ENCODE measurements at places on chromosomes 1 and 21.

- peak; percentile 60 for DNase-seq
These were observed 41.6 kb upstream of the SEC16B start for GRCh38 chr1:178011465-178011828.

GRCh38 chr1:165312591-165312990, 43.9 kb downstream of the LMX1A start:
- no peak for DNase-seq

DNA sequence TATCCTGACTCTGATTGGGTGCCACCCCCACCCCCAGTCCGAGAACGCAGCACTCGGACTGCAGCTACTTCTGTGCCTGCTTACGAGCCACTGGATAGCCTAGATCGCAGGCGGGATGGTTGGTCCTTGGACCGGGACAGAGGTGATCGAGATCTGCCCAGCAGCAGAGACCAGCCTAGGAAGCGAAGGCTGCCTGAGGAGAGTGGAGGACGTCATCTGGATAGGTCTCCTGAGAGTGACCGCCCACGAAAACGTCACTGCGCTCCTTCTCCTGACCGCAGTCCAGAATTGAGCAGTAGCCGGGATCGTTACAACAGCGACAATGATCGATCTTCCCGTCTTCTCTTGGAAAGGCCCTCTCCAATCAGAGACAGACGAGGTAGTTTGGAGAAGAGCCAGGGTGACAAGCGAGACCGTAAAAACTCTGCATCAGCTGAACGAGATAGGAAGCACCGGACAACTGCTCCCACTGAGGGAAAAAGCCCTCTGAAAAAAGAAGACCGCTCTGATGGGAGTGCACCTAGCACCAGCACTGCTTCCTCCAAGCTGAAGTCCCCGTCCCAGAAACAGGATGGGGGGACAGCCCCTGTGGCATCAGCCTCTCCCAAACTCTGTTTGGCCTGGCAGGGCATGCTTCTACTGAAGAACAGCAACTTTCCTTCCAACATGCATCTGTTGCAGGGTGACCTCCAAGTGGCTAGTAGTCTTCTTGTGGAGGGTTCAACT, 2.1 kb downstream of the RBM15 start:
- DNase-seq: no peak

DNA sequence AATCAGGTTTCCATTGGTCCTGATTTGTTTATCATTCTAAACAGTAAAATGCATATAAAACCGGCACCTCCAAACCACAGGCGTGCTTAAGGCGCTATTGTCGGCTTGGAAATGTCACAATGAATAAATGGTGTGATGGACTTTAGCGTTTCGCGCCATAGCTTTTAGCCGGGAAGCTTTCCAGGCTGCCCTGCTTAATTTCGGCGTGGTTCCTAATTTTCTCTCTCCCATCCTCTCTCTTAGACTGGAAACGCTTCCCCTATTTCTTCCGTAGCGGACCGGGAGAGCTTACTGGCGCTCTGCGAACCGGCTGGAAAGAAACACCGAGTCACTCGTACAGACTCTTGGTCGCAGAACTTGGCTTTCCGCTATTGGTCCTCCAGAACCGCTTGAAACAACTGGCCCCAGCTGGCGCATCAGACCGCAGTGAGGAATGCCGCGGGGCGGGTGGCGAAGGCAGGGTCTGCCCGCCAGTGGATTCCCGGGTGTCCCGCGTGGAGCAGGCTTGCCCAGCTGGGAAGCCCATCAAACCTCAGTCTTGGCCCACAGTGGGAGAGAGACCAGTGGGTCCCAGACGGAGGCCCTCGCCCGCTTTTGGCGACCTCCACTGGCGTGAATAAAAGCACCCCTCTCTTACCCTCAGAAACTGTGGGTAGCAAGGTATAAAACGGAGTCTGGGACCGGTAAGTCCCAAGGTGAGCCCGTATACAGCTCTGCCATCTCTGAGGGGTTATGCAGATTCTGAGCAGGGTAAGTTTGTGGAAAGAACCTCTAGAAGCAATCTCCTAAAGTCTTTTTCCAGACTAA, 4.0 kb upstream of the LHX8 start:
- no peak for DNase-seq

- no peak for DNase-seq
These were observed at the start of gene PDZK1 for GRCh38 chr1:145707183-145707867. TSS of gene PDZK1 (minus strand) at chr1:145707368. CDS start at chr1:145688021, 19,347 bp downstream.

DNA sequence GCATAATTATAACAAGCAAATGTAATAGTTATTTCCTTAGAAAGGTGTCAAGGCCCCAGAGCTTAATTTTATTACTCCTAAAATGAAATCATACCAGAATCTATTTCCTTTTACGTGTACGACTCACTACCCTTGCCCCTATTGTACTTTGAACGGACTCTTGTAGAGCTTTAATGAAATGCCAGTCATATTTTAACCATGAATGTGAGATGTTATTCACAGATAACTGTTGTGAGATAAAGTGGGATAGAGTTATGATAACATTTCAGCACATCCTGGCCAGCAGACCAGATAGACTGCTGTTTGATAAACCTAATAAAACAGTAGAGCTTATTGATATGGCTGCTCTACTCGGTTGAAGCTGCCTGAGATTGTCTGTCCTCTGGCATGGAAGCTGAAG, 500.8 kb upstream of the PBX1 start:
- DNase-seq: no peak

GRCh38 chr1:205344066-205344928, 12.4 kb downstream of the KLHDC8A start:
- no peak for DNase-seq

DNA sequence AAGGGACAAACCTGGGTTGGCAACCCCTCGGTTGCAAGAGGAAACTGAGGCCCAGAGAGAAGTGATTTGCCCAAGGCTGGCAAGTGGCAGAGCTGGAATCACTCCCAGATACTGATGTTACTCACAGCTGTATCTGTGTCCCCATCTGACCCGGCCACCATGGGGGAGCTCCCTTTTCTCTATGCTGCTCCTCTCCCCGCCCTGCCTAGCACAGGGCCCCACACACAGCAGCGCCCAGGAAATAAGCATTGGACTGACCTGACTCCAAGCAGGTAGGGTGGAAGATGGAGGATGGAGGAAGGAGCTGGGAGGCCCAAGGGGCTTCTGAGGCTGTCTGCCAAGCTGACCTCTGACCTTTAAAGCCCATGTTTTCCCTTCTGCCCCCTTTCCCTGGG, 3.0 kb upstream of the FBLIM1 start:
- no peak for DNase-seq

DNA sequence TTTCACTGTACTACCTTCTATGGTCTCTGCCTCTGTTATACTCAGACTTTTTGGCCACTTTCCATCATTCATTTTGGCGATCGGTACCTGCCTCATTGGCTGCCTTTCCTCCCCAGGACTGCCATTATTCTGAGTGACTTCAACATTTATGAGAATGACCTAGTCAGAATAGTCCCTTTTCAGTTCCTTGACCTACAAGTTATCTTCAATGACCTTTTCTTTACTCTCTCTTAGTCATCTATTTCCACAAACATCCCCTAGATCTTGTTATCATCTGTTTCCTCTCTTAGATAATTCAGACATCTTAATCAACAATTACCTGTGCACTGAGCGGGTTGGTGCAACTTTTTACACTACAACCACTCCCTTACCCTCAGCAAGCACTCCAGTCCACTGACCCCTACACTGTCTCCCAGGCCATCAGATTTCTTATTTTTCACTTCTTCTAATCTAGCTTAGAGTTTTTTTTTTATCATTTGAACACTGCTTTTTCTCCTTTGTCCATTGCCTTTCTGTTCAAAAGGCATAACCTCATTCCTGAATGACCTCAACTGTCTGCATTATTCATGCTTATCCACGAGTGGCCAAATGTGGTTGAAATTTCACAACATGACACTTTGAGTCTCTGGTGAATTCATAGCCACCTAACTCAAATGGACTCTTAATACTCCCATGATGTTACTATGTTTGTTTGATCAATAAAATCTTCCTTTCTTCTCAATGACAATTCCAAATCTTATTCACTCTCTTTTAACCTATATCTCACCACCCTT, 112.7 kb downstream of the HMCN1 start:
- no peak for DNase-seq

DNA sequence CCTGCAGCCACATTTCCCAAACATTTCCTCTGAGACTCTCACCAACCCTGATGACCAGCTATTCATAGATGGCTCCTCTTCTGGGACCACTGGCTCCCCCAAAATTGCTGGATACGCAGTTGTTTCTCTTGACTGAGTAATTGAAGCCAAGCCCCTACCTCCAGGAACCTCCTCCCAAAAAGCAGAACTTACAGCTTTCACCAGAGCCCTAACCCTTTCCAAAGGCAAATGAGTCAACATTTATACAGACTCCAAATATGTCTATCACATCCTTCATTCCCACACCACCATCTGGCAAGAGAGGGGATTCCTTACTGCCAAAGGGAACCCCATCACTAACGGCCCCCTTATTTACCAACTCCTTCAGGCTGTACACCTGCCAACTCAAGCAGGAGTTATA, 20.3 kb upstream of the CA6 start:
- DNase-seq: no peak

GRCh38 chr1:19351873-19352272, 39.7 kb downstream of the SLC66A1 start:
- no peak for DNase-seq

DNA sequence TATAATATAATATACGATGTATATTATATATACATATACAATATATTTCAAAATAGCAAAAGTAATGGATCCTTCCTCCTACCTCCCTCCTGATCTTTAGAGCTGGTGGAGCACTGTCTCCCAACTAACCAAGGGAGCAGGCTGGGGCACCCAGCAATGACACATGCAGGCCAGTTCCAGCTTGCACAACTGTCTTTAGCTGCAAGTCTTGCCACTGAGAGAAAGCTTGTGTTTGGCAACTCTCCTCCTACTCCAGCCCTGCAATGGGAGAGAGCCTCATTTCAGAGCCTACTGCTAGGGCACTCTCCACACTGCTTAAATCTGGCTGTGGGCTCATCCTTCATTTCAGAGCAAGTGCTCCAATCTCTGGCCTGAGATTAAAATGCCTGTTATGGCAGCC, 469.8 kb upstream of the OLFM3 start:
- DNase-seq: no peak

DNA sequence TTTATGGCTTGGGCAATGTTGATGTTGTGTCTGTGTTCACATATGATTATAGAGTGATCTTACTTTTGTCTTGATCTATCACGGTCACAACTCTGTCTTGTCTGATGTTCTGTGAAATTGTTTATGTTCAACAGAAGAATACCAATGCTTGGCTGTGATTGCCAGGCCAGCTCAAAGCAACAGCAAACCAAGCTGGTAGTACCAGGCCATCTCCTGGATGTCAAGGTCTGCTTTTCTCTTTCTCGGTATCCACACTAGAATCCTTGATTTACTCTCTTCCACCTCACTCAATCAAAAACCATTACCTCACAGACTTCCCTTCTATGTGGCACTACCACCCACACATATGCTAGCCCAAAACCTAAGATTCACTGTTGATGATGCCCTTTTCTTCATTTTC, 1.3 kb upstream of the CDC7 start:
- DNase-seq: no peak

GRCh38 chr1:200036619-200037270, 9.2 kb downstream of the NR5A2 start:
- DNase-seq: no peak

DNA sequence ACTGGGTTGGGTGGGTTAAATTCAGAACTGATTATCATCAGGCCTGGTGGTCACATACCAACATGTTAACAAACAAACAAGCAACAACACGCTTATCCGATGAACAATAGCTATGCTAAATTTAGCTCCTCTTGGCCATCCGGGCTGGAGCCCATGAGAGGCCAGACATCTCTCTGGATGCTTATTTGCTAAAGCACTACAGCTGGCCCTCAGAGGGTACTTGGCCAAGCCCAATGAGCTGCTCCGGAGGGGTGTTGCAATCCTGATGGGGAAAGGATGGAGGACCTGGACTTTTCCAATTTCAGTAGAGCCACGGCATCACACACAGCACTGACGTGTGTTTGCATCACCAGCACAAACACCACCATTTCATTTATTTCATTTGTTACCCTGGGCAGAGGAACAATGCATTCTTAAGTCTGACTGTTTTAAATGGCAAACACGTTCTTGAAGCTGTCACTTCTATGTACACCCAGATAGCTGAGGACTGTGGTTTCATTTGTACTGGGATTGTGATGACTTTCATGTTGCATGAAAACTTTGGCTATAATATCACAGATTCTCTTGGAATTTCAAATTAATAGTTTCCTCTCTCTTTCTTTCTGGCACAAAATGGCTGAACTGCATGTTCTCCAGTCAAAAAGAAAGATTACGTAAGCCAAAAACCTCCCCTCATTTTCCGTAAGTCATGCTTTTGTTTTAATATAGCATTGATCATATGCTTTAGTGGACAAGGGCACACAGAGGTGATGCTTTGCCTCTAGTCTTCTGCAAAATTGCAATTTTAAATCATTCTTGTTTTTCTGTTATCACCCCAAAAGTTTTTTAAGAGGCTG, 359.8 kb upstream of the KAZN start:
- no peak for DNase-seq

- no peak for DNase-seq
These were observed 8.1 kb upstream of the TFF1 start for GRCh38 chr21:42374457-42374856.

DNA sequence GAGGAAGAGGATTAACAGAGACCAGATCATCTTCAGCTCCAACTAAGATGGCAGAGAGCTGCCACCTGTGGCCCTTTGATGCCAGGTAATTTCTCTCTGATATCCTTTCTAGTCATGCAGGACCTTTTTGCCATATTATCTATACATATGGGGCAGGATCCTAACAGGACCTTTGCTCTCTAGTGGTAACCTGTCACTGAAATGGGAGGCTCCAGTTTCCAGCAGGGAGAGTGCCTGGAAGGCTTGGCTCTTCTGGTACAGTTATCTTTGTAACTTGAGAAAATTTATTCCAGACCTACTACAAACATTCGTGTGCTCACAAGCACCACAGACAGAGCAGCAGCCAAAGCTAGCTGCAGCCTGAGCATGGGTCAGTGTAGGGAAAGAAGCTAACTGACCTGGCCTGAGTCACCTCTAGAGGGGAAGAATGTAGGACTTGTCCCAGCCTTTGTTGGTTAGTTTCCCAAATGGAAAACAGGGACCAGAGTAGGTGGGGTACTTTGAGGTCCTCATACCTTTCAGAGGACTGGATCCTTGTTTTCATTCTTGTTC, 86.5 kb upstream of the MACF1 start:
- no peak for DNase-seq

DNA sequence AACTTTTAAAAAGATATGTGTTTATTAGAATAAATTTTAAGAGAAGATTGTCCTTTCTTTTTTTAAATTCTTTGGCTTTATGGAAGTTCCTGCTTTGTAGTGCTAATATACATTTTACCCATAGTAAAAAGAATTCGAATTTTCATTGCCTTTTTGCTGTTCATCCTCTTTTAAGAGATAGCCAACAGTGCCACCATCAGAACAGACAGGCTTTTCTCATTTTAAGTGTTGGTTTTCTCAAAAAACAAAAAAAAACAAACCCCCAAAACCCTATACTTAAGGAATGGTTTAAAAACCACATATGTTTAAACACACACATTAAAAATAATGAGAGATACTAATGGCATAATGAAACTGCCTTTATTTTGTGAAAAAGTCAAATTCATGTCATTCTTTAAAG, 118.8 kb downstream of the NEK7 start:
- DNase-seq: no peak

- no peak for DNase-seq
These were observed 34.4 kb downstream of the TTC39A start for GRCh38 chr1:51295926-51296325.

- no peak for DNase-seq
These were observed 760 bp upstream of the TINAGL1 start for GRCh38 chr1:31575369-31576140.

Measured in glomerular endothelial cell (primary cell).